ENCODE measurements at places on chromosomes 3 and 15. TPM values are rescaled to one million over a fixed set of nuclear protein-coding genes. Genes with fewer than 3 reads are reported as not detected.

DNA sequence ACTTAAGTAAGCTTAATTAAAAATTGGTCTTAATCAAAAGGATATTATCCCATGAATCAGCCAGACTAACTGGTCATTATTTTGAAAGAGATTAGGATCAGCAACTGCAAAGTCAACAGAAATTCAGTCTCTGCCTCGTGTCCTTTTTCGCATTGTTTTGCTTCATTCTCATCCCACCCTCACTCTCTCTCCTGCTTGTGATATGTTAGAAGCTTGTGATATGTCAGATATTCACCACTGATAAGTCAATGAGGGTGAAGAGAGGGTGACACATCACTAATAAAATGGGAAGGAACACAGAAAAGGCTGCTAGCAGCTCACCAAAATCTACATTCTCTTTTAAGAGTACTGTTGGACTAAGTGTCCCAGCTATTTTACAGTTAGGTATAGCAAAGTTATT lies 146.1 kb downstream of the SUCNR1 start:
- DNase-seq: no peak

DNA sequence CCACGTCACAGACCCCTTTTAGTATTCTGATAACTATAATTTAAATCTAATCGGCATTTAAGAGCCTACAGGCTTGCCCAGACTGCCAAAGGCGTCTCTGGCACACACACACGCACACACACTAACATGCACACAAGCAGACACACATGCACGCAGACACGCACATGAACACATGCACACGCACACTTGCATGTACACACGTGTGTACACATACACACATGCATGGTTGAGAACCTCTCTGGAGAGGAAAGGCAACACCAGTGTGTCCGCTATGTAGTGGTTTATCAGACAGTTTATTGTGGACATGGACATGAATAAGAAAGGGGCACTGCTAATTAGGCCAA lies 102.1 kb downstream of the FBLN2 start:
- DNase-seq: no peak

DNA sequence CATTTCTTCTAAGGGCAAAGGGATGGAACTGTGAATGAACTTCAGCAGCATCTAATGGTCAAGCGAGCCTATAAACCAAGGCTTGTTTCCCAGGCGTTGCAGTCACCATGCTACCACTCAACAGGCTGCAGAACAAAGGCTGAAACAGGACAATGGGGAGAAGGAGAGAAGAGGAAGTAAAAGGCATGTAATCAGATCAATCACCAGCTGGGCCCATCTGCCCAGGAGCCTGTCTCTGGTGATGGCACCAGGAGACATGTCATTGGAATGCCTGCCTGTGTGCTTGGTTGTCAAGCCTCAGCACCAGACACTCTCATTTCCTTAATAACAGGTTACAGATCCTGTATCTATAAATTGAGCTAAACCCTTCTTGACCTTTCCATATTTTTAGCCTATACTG lies 81.7 kb upstream of the UMPS start:
- DNase-seq: no peak

GRCh38 chr3:79178471-79179180 lies 589.2 kb downstream of the ROBO1 start:
- no peak for DNase-seq

Gene GATA2
- total RNA-seq: 4.0 TPM

DNA sequence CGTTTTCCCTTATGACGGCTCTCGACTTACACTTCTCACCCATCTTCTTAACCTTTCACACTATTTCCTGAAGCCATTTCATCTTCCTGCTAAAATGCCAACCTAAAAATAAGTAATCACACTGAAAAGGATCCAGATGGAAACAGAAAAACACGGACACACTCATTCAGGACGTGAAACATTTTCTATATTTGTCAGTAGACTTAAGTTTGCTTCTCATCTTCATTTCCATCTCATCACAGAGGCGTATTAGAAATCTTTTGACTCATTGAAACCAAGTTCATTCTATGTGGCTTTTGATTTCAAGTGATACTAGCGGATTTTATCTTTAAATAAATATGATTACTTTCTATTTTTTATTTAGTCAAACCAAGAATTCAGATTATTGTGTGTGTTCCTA lies 27.4 kb upstream of the DLG1 start:
- DNase-seq: no peak

DNA sequence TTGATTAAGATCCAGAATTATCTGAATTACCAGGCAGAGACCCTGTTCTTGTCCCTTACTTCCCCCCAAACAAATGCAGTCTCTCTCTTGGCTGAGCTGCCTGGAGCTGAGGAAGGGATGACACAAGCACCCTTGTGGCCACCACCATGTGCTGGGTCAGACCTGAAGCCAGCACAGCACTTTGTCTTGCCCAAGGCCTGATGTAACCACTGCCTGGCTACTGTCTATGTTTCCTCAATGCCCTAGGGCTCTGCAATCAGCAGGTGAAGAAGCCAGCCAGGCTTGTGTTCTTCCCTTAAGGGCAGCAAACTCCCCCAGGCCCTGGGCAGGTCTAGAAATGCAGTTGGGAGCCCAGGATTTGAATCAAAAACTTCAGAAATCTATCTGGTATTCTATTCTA lies 15.8 kb upstream of the CASR start:
- DNase-seq: no peak

DNA sequence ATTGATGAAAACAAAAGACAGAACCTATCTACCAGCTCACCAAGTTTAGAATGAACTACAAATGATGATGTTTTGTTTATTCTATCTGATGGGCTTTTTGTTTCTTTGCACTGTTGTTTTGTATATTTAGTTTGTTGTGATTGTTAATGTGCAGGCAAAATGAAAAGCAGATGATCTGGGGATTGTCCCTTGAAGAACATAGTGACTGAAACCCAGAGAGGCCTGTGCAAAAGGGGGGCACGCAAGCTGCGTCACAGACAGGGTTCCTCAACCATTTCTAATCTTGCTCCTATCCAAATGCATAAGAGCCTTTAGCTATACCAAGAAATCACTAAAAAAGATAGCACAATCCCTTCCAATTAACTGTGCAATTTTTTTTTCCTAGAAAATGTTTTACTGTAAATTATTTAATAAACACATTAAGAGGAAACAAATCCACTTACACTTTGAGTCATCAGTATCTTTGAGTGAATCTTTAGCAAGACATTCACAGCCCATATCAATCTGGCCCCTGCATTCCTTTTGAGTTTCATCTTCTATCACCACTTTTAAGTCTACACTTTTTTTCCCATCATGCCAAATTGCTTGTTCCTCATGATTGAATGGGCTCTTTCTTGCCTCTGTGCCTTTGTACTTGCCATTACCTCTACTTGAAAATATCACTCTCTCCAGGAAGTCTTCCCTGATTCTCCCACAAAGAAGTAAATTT lies 220.3 kb downstream of the ATP8B4 start:
- no peak for DNase-seq

Gene TMC3
- total RNA-seq: not detected

DNA sequence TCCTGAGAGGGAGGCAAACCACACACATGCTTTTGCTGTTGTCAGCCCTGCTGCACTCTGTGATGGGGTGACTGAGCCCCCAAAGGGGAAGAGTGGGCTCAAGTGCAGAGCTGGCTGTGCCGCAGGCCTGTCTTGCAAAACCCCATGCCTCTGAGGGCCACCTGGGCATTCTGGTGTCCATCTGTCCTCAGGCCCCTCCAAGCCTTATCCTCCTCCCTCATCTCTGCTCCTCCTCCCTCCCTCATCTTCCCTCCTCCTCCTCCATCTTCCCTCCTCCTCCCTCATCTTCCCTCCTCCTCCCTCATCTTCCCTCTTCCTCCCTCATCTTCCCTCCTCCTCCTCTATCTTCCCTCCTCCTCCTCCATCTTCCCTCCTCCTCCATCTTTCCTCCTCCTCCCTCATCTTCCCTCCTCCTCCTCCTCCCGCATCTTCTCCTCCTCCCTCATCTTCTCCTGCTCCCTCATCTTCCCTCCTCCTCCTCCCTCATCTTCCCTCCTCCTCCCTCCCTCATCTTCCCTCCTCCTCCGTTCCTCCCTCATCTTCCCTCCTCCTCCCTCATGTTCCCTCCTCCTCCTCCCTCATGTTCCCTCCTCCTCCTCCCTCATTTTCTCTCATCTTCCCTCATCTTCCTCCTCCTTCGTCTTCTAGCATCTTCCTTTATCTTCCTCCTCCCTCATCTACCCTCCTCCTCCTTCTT lies 40.6 kb downstream of the CHDH start:
- DNase-seq: no peak

- DNase-seq: no peak
These were observed 13.0 kb downstream of the HCN4 start for GRCh38 chr15:73355612-73356265.

Gene GRAMD1C
- total RNA-seq: 1.6 TPM

Gene ACTRT3
- 3.8 TPM for total RNA-seq

Gene KBTBD13
- not detected for total RNA-seq

- no peak for DNase-seq
These were observed 46.8 kb downstream of the OXSR1 start for GRCh38 chr3:38212141-38212540.

- DNase-seq: no peak
These were observed 152.8 kb upstream of the TBL1XR1 start for GRCh38 chr3:177350121-177350520.
